ENCODE measurements at places on chromosomes 4 and X. TPM values are rescaled to one million over a fixed set of nuclear protein-coding genes. Genes with fewer than 3 reads are reported as not detected.

The USP51 gene
- total RNA-seq = 2.7 TPM

The PDZD4 gene
- total RNA-seq = 5.0 TPM

GRCh38 chrX:8305350-8305749 is 134.3 kb upstream of the VCX2 start:
- DNase-seq = no peak

GRCh38 chr4:138804711-138805110 is 210.9 kb upstream of the NOCT start:
- no peak for DNase-seq

GRCh38 chrX:10648614-10649013 is 28.2 kb upstream of the MID1 start:
- DNase-seq = no peak

- DNase-seq = no peak
These were observed 191.9 kb upstream of the NUDT6 start for GRCh38 chr4:123114084-123114914.

DNA sequence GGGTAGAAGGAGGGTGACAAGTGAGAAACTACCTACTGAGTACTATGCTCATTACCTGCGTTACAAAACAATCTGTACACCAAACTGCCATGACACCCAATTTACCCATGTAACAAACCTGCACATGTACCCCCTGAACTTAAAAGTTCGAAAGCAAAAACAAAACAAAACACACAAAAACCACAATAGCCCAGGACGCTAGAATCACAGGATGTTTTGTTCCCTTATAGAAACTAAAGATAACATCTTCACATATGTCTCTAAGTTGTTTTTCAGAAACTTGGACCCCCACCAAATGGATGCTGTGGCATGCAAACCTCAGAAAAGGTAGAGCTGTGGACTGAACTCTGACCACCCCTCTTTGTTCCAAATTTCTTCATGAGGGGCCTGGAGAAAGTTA is 25.2 kb upstream of the PNMA5 start:
- DNase-seq = no peak

DNA sequence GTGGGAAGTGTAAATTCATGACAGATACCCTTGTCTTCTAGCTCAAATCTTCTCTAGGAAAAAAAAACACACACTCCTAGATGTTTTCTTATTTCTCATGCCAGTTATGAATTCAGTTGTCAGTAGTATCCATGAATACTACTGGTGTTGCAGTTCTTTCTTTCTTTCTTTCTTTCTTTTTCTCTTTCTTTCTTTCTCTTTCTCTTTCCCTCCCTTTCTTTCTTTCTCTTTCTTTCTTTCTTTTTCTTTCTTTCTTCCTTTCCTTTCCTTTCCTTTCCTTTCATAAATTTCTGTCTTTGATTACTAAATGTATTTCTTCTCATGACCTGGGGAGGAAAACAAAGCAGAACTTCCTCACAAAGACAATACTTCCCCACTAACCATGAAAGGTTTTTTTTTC is 253.8 kb downstream of the PCDH7 start:
- no peak for DNase-seq

DNA sequence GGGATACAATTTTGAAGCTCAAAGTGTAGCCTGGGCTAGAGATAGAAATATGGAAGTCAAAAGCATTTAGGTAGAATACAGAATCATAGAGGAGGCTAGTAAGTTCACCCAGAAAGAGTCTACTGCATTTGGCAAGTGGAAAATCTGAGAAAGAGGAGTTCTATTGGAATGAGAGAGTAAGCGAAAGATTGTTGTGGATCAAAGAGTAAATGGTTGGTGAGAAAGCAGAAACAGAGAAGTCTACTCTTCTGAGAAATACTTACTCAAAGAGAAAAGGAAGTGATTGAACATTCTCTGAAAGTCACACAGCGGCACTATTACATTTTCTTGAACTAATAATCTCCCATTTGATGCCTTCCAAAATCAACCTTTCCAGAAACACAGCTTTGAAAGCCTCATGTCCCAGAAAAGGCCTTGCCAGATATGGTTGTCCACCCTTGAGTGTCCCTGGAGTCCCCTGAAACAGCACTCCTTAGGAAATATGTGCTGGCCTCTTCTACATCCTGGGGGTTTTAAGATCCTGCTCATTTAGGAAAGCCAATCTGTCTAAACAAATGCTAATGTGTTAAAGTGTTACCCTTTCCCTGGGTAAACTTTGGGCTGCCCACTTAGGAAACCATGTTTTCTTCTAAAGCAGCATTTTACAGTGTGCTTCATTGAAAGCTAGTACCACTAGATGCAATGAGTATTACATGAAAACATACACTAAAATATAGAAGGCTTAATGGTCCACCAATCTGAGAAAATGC is 132.6 kb downstream of the INPP4B start:
- no peak for DNase-seq

- DNase-seq = no peak
These were observed 409.1 kb upstream of the TEX13C start for GRCh38 chrX:124910611-124911010.

- no peak for DNase-seq
These were observed 46.0 kb downstream of the GEMIN8 start for GRCh38 chrX:13983734-13984133.

GRCh38 chr4:24511371-24512063 is 72.8 kb downstream of the DHX15 start:
- DNase-seq = no peak

Measured in activated T-cell treated with anti-CD3 and anti-CD28 coated beads, Interleukin-2, amount 50 U/mL, for 72 hours (primary cell).